ENCODE measurements at places on chromosomes 2 and 18.

GRCh38 chr2:216934623-216935022 is 74.8 kb upstream of the TNP1 start:
- DNase-seq, result no peak

- no peak for DNase-seq
Measured at GRCh38 chr2:29219374-29219773, 104.2 kb downstream of the CLIP4 start.

GRCh38 chr2:50863856-50864255 is 168.1 kb downstream of the NRXN1 start:
- no peak for DNase-seq

GRCh38 chr2:10005461-10006235 is 37.7 kb upstream of the KLF11 start:
- no peak for DNase-seq

DNA sequence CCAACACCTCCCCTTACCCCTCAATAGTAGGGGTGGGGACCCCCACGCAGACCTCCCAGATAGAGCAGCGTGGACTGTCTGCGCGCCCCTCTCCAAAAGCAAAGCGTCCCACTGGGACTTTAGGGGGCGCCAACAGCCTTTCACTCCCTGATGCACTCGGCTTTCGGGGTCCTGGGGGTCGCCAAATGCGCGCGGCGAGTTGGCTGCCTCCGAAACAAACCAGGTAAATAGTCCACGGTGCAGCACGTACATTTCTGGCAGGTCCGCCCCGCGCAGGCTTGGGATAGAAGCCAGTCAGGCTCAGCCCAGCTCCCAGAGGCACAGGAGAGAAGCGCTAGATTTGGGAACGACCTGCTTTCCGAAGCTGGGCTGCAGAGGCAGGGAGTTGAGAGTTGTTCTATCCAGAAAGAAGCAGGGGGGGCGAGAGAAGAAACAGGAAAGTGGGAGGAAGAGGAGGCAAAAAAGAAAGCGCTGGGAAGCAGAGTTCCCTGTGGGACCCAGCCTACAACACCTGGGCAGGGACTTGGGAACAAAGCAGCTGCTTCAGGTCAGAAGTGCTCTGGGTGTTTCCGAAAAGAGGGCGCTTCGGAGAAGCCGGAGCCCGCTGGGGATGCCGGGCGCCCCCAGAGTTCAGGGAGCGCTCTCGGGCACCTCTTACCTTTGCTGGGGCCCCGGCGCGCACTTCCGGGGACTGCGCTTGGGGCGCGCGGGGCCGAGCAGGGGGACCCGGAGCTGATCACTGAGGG is 544 bp downstream of the EVA1A start:
- DNase-seq, result no peak

GRCh38 chr2:223621901-223622300 is 19.7 kb upstream of the SCG2 start:
- DNase-seq, result no peak

GRCh38 chr2:152408254-152408653 is 73.3 kb downstream of the FMNL2 start:
- DNase-seq, result no peak

- DNase-seq, result no peak
Measured at GRCh38 chr2:203591642-203592041, 56.5 kb upstream of the RAPH1 start.

DNA sequence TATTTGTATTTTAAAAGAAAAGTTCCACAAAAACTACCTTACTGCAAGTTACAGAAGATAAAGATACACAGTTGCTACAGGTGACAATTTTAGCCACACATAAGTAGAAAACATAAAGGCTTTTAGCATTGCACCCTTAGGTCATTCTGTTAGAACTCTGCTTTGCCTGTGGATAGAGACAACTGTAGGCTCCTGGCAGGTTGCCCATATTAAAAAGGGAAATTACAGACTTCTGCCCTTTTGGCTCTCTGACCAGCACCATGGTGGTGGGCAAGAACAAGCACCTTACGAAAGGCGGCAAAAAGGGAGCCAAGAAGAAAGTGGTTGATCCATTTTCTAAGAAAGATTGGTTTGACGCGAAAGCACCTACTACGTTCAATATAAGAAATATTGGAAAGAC is 223.3 kb downstream of the MC4R start:
- no peak for DNase-seq

GRCh38 chr2:44291281-44292248 is 16.3 kb downstream of the SLC3A1 start:
- DNase-seq, result no peak

DNA sequence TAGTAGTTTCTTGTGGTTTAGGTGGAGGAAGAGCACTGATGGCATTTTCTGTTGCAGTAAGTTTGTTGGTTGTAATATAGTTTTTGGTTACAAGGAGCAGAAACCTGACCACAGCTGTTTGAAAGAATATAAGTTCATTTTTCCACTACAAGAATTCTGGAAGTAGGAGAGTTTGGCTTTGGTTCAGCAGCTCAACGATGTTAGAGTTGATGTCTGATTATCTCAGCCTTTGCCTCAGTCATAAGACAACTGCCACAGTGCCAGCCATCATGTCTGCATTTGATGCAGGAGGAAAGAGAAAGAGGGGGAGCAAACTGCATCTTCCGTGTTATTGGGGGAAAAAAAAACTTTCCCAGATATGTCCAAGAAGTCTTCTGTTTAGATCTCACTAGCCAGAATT is 119.1 kb downstream of the LYPD1 start:
- no peak for DNase-seq

DNA sequence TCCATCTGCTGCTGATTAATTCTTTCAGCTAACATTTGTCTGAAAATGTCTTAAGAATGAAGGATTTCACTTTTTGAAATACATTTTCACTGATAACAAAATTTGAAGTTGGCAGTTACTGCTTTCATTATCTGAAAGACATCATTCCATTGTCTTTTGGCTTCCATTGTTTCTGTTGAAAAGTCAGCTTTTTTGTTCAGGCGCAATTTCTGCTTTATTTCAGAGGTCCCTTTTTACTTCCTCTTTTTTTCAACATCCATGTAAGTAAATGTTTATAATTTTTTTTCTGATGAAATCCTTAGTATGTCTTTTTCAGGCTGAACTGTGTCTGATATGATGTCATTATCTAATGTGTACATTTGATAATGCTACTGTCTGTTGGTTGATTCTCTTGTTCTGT is 184.2 kb downstream of the RND3 start:
- no peak for DNase-seq

GRCh38 chr2:44126106-44126797 is 42.4 kb upstream of the PPM1B start:
- no peak for DNase-seq

DNA sequence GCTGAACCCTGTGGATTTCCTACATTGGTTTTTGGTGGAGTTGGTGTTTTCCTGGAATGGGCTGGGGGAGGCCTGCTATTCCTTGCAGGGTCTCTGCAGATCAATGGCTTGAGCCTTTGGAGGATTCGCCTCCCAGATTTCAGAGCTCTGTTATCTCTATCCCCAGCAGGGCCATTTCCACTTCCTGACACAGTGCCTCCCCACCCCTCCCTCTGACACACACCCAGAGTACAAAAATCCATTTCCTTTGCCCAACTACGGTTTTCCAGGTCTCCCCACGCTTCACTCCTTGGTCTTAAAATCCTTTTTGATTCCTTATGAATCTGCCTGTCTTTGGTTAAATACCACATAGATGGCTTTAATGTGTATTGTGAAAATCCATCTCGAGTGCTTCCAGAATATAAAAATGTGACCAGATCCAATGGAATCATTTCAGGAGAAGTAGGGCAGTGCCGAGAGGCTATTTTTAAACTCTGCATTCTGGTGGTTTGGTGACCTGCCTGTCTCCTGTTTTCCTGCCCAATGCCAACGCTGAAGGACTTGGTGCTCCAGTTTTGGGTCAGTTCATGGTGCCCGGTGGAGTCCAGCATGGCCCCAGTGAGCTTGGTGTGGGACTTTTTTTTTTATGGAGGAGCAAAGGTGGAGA is 60.9 kb downstream of the ARL4C start:
- peak; percentile 89 for DNase-seq

DNA sequence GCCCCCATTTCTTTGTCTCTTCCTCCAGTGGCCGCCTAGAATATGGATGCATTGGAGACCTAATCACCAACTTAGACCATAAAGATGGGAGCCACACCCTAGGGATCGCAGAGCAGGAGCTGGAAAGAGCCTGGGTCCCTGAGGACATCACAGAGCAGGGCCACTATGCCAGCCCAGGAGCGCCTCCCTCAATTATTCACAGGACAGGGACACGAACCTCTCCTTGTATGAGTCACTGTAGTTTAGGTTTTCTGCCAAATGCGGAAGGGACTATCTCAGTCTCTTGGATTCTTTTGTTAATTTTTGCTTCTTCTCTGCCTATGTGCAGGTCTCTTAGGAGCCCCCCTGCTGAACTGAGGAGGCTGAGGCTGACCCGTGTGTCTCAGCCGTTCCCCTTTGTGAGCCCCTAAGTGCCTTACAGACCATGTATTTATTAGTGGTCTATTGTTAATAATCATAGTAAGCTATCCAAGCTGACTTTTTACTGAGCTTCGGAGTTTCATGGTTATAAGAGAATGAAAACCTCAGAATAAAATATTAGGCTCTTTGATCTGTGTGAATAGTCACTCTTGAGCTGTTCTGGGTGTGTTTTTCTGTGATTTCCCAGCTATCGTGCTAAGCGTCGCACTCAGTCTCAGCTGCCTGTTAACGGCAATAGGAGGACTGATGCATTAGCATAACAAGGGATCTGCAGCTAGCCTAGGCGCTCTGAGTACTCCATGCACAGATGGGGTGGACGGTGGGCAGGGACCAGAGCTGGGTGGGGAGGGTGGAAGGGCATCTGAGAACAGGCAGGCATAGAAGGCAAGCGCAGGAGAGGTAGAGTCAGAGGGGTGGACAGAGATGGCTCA is 12.7 kb upstream of the PTPN4 start:
- no peak for DNase-seq

DNA sequence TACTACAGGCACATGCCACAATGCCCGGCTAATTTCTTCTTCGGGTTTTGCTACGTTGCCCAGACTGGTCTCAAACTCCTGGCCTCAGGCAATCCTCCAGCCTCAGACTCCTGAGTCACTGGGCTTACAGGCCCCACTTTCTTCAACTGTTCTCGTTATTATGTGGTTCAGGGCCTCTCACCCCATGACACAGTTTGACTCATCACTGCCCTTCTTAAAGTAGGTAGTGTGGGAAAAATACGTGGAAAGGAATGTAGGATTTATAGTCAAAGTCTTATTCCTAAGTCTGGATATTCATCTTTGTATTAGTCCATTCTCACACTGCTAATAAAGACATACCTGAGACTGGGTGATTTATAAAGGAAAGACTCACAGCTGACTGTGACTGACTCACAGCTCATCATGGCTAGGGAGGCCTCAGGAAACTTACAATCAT is 19.4 kb downstream of the CENPA start:
- DNase-seq, result no peak

GRCh38 chr18:53268455-53268854 is 928.5 kb downstream of the DCC start:
- DNase-seq, result no peak
